ENCODE measurements at places on chromosomes 7 and 10.
A peak's percentile ranks its signal among the peaks of the same experiment; 100 is the strongest.

DNA sequence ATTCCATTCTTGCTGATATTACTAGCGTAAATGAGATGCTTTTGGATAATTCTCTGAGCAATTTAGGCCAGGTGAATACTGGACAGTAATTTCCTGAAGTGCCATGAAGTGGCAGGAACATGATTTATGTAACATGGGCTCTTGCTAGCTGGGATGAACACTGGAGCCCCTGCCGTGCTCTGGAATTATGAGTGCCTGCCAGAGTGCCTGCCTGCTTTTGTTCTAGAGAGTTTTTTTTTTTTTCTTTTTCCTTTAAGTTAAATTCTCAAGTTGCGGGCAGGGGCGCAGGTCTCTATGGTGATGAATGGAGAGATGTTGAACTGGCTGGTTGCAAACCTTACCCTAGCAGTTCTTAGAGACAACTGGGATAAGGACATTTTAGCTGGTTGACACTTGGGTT is 165.9 kb downstream of the AUTS2 start:
- DNase-seq = no peak

DNA sequence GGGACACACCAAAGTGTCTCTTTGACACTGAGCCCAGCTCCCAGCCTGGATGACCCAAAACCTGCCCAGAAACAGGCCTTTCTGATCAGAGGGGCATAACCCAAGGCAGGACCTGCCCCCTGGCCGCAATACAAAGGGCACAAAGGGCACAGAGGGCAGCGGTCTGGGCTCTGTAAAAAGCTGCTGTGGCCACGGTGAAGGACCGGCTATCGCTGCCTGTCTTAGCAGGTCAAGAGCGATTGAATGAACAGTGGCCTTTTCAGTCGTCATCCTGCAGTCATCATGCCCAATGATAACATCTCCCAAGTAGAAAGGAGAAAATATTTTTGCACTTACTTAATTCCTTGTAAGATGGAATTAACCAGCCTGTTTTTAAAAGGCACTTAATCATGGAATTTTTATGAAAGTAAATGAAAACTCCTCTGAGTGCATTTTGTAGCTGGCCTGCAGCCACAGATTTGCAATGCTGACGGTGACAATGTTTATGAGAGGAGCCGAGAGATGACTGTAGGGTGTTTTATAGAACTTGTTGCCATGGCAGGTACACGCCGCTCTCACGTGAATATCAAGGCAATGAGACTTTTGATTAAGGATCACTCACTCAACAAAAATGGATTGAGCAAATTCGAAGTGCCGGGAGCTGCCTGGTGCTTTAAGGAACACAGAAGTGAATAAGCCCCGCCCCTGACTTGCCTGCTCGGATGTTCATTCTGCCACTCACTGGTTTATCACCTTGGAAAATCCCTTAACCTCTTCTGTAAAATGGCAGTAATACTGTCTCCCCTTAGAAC is 47.3 kb upstream of the BHLHA15 start:
- peak; percentile 11 for DNase-seq

GRCh38 chr10:43336641-43337318 is 34.7 kb upstream of the FXYD4 start:
- DNase-seq = no peak

DNA sequence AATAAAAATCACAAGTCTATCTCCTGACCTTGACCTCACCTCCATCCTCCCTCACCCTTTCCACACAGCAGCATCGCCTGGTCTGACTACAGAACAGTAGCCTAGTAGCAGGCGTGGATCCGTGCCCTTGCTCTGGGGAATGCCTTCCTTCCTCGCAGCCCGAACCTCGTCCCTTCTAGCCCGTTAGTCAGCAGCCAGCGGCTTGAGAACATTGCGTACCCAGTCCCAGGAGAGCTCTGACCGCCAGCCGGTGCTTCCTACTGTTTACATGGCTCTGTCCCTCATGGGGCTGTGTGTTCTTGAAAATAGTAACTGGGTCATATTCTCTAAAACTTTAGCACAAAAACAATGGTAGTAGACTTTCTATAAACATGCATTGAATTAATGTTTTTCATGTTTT is 682.7 kb upstream of the IGFBP3 start:
- DNase-seq = no peak

- no peak for DNase-seq
These were observed 850.9 kb downstream of the LRMDA start for GRCh38 chr10:76282061-76283025.

DNA sequence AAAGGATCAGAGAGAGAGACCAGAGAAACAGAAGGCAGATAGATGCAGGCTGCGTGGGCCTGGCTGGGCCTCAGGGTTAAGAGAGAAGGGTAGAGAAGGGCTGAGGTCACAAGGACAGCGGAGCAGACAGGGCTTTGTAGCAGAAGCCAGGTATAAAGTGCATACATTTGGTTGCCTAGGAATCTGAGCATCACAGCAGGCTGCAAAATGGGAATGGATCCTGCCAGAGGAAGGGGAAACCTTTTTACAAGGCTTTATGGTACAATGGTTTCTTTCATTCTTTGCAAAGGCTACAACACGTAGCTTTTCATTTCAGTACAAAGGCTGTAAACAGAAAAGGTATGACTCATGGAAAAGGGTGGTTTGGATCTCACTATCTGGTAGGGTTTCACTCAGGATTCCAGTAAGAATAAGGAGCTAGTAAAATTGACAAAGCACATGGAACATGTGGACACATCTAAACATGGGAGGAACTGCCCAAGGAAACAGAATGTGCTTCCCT is 275.1 kb downstream of the DOCK4 start:
- no peak for DNase-seq
